ENCODE measurements at places on chromosomes 13 and 19.

- no peak for DNase-seq
Measured at GRCh38 chr13:64884976-64885375, 2345.2 kb downstream of the PCDH9 start.

DNA sequence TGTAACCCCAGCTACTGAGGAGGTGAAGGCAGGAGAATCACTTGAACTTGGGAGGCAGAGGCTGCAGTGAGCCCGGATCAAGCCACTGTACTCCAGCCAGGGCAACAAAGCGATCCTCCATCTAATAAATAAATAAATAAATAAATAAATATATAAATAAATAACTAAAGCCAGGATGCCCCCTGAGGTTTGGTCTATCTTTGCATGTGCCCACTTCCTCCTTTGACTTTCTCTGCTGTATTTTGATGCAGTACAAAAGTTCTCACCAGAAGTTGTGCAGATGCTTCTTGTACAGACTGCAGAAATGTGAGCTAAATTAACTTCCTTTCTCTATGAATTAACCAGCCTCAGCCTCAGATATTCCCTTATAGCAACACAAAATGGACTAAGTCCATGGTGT, 6.5 kb upstream of the N4BP2L2 start:
- DNase-seq, result no peak

- no peak for DNase-seq
Measured at GRCh38 chr19:14768001-14768400, 10.4 kb downstream of the ADGRE2 start.

DNA sequence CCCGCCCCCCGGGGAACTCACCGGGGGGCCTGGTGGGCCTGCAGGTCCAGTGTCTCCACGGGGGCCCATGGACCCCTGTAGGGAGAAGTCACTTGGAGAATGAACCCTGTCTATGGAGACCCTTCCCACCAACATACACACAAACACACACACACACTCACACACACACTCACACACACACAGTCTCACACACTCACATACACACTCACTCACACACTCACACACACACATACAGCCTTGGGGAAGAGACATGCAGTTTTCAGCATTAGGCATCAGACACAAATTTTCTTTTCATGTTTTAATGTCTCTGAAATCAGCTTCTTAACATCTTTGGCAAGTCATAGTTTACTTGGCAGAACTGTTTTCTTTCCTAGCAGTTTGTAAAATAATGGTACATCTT, 31.0 kb upstream of the OLFM2 start:
- DNase-seq, result no peak

- no peak for DNase-seq
Measured at GRCh38 chr13:20403826-20404225, 121.8 kb downstream of the CRYL1 start.

DNA sequence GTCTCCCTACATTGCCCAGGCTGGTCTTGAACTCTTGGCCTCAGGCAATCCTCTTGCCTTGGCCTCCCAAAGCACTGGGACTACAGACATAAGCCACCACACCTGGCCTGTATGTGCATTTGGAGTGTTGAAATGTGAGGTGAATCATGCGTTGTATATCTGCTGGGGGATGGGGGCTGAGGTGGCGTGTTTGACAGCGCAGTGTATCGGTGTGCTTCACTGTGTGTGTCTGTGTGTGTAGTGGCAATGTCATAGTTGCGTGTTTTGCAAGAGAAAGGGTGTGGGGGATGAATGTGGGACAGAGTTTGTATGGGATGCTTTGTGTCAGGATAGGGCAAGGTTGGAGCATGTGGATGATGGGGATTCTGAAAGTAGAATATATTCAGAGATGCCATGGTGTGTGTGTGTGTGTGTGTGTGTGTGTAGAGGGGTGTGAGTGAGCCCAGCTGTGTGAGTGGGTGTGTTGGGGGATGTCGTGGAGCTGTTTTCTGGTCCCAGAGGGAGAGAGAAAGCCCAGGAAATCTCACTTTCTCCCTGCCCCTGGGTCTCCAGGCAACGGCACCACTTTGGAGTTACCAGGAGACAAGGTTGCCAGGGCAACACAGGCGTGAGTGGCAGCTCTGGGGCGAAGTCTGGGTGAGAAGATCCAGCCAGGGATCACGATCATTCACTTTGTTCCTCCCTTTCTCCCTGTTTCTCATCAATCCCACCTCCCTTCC, 1.1 kb upstream of the SWSAP1 start:
- DNase-seq, result no peak

GRCh38 chr13:65932587-65933239, 1297.4 kb downstream of the PCDH9 start:
- no peak for DNase-seq

DNA sequence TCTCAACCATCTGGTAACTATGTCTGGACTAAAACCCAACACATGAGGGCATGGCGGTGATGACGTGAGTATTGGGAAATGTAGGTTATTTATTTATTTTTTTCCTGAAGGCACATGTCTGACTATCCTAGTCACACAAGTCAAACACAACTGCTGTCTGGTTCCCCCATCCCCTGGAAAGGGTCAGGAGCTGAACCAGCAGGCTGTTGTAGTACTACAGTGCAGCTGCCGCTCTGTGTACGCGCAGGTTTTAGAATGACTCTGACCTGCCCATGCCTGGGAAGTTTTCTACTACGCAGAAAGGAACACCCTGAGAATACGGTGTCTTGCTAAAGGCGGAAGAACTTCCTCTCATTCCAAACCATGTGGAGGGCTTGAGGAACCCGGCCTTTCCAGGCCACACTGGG, 1.2 kb downstream of the SLC7A1 start:
- peak; percentile 18 for DNase-seq

- no peak for DNase-seq
Measured at GRCh38 chr13:33757713-33758112, 60.2 kb upstream of the RFC3 start.

GRCh38 chr13:75173457-75174356, 308.3 kb downstream of the TBC1D4 start:
- no peak for DNase-seq

- DNase-seq, result no peak
Measured at GRCh38 chr19:56966225-56966696, 125.7 kb upstream of the PEG3 start.

GRCh38 chr19:18513868-18514267, 8.0 kb downstream of the ELL start:
- no peak for DNase-seq

- no peak for DNase-seq
Measured at GRCh38 chr13:103638706-103639105, 572.5 kb upstream of the SLC10A2 start.

GRCh38 chr13:94925263-94925662, 212.9 kb upstream of the SOX21 start:
- no peak for DNase-seq

DNA sequence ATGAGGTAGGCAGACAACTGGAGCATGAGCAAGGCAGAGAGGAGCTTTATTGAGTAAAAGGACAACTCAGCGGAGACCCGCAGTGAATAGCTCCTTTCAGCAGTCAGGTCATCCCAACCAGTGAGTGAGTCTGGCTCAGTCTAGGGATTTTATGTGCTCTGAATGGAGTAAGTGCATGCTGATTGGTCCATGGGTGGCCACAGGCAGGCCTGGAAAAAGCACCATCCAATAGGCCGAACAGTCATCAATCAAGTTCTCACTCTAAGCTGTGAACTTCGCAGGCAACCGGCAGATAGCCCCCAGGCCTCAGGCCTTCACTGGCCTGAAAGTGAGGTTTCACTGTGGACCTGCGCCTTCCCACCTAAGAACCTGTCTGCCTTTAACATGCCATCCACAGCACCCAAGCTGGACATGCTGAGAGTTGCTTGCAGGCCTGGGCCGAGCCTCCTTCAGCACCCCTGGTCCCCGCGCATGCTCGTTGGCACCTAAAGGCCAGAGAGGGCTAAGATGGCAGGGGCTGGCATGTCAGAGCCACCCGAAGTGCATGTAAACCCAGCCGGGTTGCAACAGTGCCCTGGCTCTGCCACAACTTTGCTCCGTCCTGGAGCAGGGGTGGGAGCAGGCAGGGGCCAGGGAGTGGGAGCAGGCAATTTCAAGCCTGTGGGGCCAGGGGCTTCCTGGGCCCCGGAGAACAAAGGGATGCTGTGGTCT, 698.7 kb downstream of the SLITRK1 start:
- DNase-seq, result no peak

- no peak for DNase-seq
Measured at GRCh38 chr13:71618159-71618558, 248.8 kb downstream of the DACH1 start.

DNA sequence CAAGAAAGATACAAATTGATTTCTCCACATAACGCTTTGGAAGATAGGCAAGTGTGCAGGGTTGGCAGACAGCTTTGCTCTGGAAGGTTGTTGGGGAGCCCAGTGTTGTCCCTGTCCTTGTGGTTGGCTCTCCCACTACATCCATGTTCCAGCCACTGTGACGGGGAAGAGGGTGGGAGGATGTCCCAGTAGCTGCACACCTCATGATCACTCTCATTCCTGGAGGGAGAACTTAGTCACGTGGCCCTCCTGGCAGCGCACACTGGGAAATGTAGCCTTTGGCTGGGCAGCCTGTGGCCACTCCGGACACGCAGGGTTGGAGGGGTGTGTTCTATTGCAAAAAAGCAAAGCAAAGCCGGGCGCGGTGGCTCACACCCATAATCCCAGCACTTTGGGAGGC, 9.9 kb downstream of the POLD1 start:
- DNase-seq, result no peak

DNA sequence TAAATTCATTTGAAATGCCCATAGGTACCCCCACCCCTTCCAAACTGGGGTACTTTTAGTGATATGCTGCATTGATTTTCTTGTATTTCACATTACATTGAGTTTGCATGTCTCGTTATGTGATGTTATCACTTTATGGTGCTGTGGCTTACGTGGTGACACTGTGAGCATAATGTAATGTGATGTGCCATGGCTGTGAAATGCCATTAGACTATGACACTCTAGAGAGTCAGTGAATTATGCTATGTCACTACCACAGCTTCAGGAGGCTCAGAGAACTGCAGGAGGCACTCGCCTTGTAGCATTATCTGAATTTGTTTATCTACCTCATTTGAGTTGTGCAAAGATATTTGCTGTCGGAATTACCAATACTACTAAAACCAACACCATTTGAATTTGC, 590.1 kb upstream of the SLC10A2 start:
- no peak for DNase-seq

DNA sequence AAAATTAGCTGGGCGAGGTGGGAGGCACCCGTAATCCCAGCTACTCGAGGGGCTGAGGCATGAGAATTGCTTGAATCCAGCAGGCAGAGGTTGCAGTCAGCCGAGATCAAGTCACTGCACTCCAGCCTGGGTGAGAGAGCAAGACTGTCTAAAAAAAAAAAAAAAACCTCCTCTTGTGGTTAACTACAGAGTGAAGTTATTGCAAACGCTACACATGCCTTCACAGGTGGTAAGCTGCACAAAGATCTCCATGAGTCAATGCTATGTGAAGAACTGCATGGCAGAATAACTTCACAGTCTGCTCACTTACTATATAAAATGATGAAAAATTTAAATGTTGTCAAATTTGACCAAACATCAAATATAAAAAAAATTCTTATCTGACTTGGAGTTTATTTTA, 436.8 kb downstream of the FGF14 start:
- DNase-seq, result no peak

DNA sequence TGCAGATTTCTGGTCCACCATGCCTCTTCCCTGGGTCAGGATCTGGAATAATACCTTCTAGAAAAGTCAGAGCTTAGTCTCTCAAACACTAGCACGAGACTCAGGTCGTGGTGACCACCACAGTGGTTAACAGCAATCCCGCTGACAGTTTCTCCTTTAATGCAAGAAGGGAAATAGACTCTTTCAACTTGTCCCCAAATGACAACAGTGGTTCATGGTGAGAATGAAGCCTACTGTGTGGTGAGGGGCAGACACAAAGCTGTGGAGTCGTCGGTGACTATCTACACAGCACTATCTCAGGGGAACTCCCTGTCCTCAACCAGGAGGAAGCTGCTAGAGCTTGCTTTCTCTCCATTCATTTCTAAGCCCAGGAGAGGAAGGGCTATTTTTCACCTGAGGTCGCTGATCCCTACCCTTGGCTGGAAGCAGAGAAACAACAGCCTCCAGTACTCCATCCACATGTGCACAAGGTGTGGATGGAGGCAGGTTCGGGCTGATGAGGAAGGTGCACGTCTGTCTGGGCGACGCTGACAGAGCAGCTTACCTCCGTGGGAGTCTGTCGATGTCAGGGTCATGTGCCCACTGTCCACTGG, 72.4 kb downstream of the STK24 start:
- DNase-seq, result no peak

GRCh38 chr19:35907377-35907745, 734 bp downstream of the TYROBP start:
- DNase-seq, result no peak

GRCh38 chr13:107753291-107753690, 462.0 kb downstream of the LIG4 start:
- DNase-seq, result no peak

- DNase-seq, result no peak
Measured at GRCh38 chr13:87889254-87889653, 218.1 kb downstream of the SLITRK5 start.

- DNase-seq, result no peak
Measured at GRCh38 chr13:45833663-45834375, 17.7 kb downstream of the SIAH3 start.

GRCh38 chr19:44681992-44682790, 10.9 kb downstream of the CEACAM19 start:
- no peak for DNase-seq

DNA sequence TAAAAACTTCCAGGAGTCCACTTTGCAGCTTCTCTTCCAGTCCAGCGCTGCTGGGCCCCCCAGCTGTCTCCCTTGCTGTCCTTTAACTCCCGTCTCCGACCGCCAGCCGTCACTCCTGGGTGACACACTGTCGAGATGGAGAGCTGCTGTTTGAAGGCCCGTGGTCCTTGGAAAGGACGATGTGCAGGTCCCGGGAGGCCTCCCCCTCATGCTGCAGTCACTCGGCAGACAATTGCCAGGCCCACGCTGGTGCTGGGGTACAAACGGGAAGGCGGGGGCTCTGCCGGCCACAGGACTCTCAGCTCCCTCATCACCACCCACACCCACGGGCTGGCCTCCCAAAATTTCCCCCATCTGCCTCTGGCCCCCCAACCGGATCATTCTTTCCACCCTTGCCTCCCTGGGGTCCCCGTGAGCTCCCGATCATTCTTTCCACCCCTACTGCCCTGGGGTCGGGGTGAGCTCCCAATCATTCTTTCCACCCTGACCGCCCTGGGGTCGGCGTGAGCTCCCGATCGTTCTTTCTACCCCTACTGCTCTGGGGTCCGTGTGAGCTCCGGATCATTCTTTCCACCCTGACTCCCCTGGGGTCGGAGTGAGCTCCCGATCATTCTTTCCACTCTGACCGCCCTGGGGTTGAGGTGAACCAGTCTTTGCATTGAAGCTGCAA, 16.0 kb upstream of the ZNF554 start:
- DNase-seq, result no peak

DNA sequence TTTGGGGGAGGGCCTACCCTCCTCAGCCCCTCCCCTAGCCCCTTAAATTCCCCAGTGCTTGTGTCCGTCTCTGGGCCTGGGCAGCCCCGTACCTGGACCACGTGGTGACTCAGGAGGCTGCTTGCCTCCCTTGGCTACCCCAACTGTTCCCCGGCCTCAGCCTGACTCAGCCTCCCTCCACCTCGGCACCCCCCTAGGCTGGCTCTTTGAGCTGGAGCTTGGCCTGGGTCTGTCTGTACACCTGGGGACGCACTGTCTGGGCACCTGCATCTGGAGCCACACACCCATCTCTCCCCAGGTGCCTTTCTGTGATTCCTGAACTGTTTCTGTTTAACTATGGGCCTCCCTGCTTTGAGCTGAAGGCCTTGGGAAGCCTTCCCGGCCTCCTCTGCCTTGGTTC, 1.8 kb upstream of the KLK14 start:
- no peak for DNase-seq

GRCh38 chr13:20588529-20589110, 21.7 kb downstream of the IFT88 start:
- no peak for DNase-seq

- DNase-seq, result no peak
Measured at GRCh38 chr19:1556390-1557070, 11.6 kb downstream of the MEX3D start.

Measured in stimulated activated CD4-positive, alpha-beta T cell treated with anti-CD3 and anti-CD28 coated beads, TNF-alpha, amount 100 ng/mL, for 24 hours (primary cell).